Left colon (tissue), 2 donors: ENCODE measurements at places on chromosomes 1 and 21. TPM values are rescaled to one million over a fixed set of nuclear protein-coding genes. Genes with fewer than 3 reads are reported as not detected.

GRCh38 chr1:212607206-212607912 is 1.2 kb upstream of the ATF3 start:
- DNase-seq: peak; percentile 47

The FCRL2 gene
- 1.2 TPM for total RNA-seq

DNA sequence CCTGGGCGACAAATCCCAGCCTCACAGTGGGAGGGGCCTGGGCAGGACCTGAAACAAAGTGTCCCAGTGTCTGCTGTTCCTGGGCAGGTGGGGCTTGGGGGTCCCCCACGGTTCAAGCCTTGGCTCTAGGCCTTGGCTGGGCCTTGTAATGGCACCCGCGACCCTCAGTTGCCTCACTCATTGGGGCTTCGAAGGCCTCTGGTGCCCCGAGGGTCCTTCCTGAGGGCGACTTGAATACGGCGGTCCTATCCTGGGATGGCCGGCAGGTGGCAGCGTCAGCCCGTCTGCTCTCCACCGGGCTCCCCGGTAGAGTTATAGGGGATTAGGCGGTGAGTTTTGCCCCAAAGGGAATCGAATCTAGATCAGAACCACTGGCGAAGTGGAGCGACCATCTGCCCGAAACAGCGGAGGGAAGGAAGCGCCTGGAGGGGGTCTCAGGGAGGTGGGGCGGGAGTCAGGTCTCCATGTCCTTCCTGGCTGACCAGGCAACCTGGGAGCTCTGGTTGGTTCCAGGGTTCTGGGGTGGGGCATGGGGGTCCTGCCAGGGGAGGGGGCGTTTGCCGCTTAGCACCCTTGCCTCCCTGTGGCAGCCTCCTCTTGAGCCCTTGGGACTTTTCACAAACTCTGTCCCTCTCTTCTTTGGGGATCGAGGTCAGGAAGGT is 2.1 kb upstream of the PEX10 start:
- DNase-seq: peak; percentile 86

- DNase-seq: no peak
Measured at GRCh38 chr21:26041431-26042180, 129.0 kb downstream of the APP start.

DNA sequence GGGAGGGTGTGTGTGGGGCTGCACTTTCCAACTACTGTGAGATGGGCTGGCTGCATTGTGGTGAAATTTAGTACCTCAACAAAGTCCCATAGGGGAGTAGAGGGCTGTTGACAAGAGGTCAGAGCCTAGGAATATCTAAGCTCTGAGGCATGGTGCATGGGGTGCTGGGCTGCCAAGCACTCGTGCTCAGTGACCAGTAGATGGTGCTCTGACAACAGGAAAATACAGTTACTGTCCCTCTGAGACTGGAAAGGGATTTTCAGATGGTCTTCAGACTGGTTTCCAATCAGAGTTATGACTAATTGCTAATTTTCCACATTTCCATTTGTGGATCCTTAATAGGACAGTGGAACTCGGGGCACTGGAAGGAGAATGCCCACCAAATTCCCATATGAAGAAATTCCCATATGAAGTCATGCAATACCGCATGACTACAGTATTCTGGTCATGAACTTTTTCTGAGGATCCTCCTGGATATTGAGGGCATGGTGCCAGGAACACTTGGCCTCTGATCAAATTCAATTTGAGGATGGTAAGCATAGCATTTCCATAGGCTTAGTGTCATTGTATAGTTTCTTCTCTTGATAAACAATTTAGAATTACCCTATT is 4.1 kb upstream of the CACNA1E start:
- DNase-seq: no peak

GRCh38 chr1:61444288-61444687 is 280.7 kb downstream of the TM2D1 start:
- peak; percentile 46 for DNase-seq

GRCh38 chr1:24015221-24016210 is 35.4 kb upstream of the SRSF10 start:
- no peak for DNase-seq

The ANGPTL3 gene
- total RNA-seq: not detected

GRCh38 chr1:162010175-162010506 is 13.5 kb downstream of the OLFML2B start:
- DNase-seq: no peak

DNA sequence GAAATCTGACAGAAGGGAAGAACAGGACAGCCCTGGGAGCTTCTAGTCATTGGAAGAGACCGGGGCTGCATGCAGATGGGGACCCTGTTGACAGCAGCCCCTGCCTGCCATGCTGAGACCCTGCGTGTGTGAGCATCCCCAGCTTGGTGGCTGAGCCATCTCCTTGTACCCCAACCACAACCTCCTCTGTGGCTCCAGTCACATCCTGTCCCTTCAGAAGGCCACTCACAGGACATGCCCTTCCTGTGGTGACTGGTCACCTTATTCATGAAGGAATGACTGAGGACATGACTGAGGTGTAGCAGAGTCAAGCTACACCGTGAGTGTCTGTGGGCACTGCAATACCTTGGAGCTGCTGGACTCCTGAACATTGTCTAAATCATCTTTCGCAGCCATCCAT is 141.8 kb upstream of the ERRFI1 start:
- DNase-seq: no peak

DNA sequence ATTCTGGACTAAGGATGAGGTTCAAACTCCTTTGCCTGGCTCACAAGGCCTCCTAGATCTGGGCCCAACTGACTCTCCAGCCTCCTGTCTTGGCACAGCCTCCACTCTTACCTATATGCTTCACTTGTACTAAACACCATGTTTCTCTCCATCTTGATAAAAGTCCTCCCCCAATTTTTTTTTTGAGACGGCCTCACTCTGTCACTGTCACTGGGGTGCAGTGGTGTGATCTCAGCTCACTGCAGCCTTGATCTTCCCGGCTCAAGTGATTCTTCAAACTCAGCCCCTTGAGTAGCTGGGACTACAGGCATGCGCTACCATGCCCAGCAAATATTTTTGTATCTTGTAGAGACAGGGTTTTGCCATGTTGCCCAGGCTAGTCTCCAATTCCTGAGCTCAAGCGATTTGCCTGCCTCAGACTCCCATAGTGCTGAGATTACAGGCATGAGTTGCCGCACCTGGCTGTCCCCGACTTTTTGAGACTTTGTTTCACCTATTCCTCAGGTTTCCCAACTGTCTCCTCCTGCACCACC is 39.7 kb downstream of the CD34 start:
- no peak for DNase-seq

The LYPD8 gene
- 366 TPM for total RNA-seq

DNA sequence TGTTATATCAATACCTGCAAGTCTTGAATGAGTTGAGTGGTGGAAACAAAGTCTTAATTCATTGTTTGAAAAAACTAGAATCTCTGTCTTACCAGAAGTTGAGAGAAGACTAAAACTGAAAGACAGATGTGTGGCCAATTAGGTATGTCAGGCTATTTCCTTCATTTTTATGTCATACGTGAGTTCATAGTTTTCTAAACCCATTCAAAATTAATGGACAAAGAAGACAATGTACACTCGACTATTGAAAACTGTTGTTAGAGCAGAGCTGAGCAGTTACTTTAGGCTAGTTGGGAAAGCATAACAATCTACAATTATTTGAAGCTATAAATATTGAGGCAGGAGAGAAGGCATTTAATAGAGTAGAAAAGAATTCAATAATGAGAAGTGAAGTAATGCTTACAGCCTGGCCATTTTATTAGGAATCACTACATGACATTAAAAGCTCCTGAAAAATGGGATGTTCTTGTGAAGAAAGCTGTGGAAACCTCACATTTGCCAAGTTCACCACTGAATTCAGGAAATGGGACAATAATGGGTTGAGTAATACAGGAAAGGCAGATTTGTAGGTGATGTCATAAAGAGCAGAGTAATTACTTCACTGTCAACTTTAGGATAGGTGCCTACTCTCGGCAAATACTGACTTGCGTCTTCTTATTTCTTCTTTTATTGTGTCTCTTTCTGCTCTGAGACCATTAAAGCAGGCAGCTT is 204.4 kb downstream of the PLA2G4A start:
- no peak for DNase-seq

GRCh38 chr1:33577663-33578062 is 105.2 kb downstream of the ZSCAN20 start:
- no peak for DNase-seq

DNA sequence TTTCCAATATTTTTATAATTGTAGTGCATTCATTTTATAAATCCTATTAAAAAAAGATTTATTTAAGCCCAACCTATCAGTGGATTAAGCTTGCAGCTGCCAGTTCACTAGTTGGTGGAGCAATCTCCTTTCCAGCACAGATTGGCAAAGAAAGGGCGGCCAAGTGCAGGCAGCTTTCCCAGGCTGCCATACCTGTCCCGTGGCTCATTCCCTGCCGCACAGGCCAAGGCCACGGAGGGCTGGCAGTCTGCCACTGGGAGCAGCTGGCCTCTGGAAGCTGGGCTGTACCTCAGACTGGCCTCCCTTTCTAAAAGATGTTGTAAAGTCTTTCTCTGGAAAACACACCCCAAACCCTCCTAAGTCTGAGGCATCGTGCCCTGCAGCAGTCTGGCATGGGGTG is 74.2 kb downstream of the SIM2 start:
- DNase-seq: peak; percentile 72

The HES3 gene
- not detected for total RNA-seq

- DNase-seq: no peak
Measured at GRCh38 chr1:110800079-110800478, 72.9 kb upstream of the CD53 start.

DNA sequence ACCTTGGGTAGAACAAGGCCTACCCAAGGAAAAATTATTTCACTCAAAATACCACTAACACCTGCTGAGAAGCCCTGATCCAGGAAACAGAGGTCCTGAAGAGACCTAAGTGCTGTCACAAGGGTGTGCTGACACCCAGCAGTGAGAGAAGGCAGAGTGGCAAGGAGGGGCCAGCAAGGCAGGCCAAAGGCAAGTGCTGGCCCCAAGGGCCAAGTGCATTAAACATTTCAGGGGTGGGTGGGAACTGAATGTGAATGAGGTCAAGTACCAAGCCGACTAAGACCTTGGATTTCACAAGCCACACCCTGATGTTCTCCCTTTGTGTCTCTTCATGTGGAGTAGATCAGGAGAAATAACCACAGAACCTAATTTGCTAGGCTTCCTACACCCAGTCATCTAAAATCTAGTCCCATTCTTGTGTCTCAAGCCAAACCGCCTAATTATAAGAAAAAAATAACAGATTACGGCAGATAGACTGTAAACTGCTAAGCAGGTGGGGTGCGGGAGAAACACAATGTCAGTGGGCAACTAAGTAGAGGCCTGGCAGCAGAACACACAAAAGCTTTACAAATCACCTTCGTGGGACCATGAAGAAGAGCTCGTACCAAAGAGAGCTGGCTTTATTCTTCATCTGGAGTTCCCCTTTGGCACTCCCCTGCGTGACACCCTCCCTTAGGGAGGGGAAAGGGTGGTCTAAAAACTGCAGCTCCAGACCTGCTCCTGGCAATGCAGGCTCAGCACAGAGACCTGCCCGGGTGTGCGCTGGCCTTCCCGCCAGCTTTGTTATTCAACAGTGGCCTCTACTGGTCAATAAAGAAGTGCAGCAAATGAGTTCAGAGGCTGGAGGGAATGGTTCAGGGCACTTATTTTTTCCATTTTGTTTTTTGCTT is 8.7 kb downstream of the UBE2G2 start:
- no peak for DNase-seq

- DNase-seq: no peak
Measured at GRCh38 chr1:23995431-23995837, 15.3 kb upstream of the SRSF10 start.
